Stimulated activated naive CD4-positive, alpha-beta T cell treated with Interleukin-2 at 50 U/mL for 16 hours (primary cell): ENCODE measurements at places on chromosomes 12 and 14.

- no peak for DNase-seq
Measured at GRCh38 chr12:104570174-104570907, 113.6 kb downstream of the CHST11 start.

DNA sequence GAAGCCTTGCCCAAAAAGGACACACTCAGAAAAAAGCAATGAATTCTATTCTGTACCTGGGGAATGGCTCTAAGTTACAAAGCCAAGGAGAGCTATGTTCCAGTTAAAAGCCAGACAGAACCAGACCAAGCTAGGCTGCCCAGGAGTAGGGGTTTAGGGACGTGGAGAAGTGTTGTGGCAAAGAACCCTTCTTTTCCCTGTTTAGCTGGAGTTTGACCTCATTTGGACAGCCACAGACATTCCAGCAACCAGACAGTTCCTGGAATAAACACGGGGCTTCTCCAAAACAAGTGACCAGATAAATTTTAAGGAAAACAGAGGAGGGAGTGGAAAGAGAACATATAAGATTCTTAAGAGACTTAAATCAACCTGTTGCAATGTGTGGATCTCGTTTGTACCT, 62.3 kb downstream of the GCH1 start:
- no peak for DNase-seq

GRCh38 chr12:75710361-75711069, 199.1 kb upstream of the KRR1 start:
- DNase-seq: no peak

GRCh38 chr12:19518209-19518608, 78.9 kb downstream of the AEBP2 start:
- no peak for DNase-seq

DNA sequence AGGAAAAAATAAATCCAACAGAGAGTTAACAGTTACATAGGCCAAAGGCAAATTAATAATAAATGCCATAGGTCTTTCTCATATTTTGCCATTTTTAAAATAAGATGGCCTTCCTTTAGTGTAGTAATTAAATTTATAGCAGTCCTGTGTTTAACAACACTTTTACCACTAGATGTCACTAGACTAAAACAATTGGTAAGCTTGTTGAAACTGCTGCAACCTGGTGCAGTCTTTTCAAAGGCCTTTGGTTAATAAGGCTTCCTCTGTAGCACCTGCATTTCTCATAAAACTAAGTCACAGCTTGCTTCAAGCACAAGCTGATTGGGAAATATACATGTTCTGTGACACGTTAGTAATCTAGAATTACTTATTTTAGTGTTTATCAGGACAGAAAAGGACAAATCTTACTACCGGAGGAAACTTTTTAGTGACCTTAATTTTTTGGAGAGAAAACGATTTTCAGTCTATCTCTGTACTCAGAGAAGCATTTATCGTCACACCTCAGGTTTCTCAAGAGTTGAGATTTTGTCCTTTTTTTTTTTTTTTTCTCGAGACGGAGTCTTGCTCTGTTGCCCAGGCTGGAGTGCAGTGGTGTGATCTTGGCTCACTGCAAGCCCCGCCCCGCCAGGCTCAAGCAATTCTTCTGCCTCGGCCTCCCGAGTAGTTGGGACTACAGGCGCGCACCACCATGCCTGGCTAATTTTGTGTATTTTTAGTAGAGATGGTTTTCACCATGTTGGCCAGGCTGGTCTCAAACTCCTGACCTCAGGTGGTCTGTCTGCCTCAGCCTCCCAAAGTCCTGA, 20.0 kb downstream of the BORCS5 start:
- no peak for DNase-seq

GRCh38 chr12:44117337-44117736, 281.5 kb downstream of the TMEM117 start:
- no peak for DNase-seq

GRCh38 chr14:76277586-76278130, 98.3 kb upstream of the ESRRB start:
- DNase-seq: no peak

- no peak for DNase-seq
Measured at GRCh38 chr12:91072931-91073330, 15.1 kb upstream of the KERA start.

- no peak for DNase-seq
Measured at GRCh38 chr14:35992816-35993683, 166.9 kb downstream of the BRMS1L start.

DNA sequence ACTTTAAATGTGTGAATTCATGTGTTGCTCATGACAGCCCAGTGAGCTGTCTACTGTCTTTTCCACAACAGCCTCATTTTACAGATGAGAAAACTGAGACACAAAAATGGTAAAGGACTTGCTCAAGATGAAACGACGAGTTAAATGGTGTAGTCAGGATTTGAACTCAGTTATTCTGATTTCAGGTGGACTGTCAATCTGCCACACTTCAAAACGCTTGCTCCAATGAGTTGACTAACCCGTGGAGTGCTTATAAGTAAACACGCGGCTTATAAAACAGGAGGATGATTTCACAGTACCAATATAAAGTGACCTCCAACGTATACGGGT, 652 bp upstream of the POLE2 start:
- DNase-seq: no peak

- DNase-seq: no peak
Measured at GRCh38 chr12:12724421-12725085, 7.4 kb downstream of the CDKN1B start.

DNA sequence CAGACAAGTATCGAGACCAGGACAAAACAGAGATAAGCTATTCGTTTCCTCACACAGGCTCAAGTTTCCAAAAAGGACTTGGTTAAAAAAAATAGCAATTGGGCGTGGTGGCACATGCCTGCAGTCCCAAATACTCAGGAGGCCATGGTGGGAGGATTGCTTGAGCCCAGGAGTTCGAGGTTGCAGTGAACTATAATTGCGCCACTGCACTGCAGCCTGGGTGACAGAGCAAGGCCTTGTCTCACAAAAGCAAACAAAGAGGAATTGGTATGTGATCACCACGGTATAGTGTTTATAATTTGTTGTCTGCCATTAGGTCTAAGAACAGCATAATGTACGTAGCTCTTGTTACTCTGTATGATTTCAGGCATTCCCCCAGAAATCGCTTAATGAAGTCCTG, 175.3 kb downstream of the DERA start:
- DNase-seq: no peak
